Fibroblast of skin of left quadriceps (primary cell): ENCODE measurements at places on chromosomes 11 and 22.

GRCh38 chr22:45318168-45318557 is 8.4 kb downstream of the FAM118A start:
- DNase-seq, result peak; percentile 88

DNA sequence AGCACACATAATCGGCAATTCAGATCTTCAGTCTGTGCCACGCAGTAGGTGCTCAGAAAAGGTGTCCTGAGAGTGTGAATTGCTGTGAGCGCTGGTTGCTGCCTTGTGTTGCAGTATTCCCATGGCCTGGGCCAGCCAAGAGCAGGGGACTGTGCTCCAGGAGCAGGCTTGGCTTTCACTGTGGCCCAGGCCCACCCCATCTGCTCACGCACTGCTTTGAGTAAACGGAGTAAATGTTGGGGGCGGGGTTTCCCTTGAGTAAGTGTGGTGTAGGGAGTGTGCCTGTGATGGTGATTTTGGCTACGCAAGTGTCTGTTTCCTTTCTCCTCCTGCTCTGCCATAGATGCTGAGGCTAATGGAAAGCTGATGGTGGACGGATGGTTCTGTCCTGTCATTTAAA is 2.3 kb downstream of the CTTN start:
- no peak for DNase-seq

DNA sequence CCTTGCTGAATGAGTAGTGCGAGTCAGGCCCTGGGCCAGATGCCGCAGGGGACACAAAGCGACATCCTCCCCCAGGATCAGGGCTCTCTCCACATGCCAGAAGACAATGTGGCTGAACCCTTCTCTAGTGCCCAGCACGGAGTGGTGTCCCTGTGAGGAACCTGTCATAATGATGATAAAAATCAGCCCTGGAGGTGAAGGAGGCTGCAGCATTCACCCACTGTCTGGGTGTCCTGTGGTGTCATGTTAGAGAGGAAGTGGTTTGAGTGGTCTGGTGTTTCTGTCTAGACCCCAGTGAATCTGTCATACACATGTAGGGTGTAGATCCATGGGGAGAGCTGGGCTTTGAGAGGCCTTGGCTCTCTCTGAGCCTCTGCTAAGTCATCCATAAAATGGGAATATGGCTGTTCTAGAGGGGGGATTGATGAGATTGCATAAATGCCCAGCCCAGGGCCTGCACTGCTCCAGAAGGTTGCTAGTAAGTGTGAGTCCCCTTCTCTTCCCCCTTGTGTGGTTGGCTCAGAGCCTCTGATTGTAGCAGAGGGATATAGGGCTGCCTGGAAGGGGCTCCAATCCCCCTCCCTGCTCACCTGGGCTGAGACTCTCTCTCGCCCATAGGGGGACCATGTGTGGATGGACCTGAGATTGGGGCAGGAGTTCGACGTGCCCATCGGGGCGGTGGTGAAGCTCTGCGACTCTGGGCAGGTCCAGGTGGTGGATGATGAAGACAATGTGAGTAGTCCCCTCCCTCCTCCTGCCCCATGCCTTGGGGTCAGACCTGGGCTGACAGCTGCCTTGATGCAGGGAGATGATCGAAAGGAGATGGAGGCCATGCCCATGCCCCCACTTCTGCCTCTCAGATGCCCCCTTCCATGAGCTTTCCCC is 14.3 kb downstream of the MYO7A start:
- no peak for DNase-seq

DNA sequence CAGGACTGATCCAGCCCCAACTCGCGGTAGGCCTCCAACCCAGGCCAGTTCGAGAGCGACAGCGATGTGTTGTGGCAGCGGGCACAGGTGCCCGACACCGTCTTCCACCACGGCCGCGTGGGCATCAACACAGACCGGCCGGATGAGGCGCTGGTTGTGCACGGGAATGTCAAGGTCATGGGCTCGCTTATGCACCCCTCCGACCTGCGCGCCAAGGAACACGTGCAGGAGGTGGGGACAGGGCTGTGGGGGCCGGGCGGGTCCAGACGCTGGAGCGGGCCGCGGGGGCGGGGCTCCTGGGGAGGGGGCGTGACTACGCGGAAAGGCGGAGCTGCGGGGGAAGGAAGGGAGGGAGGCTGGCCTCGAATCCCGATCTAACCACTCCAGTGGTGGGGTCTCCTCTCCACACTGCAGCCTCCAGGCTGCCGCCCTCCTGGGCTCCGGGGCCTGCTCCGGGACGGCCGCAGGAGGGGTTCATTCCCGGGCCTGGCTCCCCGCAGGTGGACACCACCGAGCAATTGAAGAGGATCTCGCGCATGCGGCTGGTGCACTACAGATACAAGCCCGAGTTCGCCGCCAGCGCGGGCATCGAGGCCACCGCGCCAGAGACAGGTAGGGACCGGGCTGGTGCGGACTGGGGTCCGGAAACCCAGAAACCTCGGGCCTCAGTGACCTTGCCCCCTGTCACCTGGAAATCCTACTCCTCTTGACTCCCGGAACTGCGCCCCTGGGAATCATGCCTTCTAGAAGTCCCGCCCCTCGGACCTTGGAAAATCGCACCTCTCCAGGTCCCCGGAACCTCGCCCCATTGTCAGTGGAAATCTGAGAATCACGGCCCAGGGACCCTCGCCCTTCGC is 14.9 kb downstream of the TMEM258 start:
- no peak for DNase-seq

DNA sequence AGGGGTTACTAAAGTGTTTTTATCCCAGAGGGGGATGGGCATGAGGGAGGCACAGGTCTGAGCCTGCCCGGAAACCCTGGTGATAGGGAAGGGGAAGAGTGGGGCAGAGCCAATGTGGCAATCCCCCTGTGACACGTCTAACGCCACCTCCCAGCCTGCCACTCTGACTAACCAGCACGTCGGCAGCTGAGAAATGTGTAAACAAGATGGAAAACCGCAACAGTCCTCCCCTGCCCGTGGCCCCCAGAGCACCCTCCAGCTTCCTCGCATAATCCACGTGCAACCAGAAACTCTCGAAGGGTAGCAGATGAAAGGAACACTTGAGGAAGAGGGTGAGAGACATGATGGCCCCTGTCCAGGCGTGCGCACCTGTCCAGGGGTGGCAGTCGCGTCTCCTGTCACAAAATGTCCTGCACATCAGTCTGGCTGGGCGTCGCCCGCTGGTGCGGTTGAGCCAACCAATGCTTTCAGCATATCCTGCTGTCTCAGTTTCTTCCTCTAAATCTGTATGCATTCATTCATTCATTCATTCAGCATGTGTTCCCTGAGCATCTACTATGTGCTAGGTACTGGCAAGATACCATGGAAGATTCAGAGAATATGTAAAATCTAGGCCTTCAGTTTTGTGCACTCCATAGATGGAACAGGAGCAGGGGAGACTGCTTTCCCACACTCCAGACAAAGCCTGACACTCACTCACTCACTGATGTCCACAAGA is 4.5 kb downstream of the TMPRSS4 start:
- no peak for DNase-seq

DNA sequence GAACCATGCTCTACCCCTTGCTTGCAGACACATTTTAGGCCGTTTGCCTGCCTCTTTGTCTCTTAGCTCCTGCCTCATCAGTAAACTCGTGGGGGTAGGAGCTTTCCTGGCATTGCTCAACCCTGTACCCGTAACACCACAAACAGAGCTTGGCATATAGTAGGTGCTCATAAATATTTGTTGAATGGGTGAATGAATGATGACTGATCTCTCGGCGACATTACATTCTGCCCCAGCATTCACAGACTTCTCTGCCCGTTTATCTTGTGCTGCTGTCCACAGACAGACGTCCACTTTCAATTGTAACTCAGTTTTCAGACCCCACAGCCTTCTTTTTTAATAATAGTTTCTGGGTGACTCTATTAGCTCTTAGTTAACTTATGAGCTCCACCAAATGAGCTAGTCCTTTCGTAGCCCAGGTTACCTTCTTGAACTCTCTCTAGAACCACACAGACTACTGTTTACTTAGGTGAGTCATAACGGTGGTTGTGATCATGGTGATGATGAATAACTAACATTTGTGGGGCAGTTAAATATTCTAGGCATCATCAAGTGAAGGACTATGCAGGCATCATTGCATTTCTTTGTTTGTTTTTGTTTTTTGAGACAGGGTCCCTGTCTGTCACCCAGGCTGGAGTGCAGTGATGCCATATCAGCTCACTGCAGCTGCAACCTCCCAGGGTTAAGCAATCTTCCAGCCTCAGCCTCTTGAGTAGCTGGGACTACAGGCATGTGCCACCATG is 188.4 kb downstream of the ADAMTS15 start:
- no peak for DNase-seq

- DNase-seq, result no peak
Measured at GRCh38 chr22:32562401-32562800, 87.8 kb downstream of the FBXO7 start.

DNA sequence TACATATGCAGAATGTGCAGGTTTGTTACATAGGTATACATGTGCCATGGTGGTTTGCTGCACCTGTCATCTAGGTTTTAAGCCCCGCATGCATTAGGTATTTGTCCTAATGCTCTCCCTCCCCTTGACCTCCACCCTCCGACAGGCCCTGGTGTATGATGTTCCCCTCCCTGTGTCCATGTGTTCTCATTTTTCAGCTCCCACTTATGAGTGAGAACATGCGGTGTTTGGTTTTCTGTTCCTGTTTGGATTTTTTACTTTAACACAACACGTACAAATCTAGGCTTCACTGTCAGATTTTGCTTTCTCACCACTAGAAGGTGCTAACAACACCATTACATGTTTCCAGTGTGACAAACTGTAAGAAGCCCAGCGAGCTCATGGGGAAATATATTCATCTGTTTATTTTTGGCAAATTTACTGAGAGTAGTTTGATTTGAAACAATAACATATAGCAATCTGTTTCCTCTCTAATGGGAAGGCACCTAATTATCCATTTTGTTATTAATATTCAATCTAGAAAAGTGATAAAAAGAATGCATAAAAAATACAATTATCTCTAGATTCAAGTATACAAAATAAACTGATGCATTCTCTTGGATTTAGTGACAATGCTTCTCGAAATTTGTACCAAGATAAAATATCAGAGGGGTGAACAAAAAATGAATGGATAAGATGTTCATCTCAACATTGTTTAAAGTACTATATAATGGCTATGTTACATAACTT is 23.2 kb upstream of the BIRC3 start:
- no peak for DNase-seq

GRCh38 chr22:30922151-30922611 is 46.4 kb downstream of the MORC2 start:
- peak; percentile 25 for DNase-seq

DNA sequence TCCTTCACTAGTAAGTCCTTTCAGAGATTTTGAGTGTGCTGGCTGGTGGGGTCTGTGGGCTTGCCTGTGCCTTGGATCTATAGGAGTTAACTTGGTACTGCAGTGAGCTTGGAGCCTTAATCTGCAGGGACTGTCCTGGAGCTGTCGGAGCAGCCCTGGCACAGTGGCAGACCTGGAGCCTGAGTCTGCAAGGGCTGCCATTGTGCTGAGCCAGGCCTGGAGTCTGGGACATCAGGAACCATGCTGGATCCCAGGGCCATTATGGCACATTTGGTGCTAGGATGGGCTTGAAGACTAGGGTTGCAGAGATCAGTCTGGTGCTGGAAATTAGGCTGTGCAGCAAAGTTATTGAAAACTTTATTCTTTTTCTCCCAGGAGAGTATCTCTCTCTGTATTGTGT is 665.4 kb downstream of the METTL15 start:
- DNase-seq, result no peak

DNA sequence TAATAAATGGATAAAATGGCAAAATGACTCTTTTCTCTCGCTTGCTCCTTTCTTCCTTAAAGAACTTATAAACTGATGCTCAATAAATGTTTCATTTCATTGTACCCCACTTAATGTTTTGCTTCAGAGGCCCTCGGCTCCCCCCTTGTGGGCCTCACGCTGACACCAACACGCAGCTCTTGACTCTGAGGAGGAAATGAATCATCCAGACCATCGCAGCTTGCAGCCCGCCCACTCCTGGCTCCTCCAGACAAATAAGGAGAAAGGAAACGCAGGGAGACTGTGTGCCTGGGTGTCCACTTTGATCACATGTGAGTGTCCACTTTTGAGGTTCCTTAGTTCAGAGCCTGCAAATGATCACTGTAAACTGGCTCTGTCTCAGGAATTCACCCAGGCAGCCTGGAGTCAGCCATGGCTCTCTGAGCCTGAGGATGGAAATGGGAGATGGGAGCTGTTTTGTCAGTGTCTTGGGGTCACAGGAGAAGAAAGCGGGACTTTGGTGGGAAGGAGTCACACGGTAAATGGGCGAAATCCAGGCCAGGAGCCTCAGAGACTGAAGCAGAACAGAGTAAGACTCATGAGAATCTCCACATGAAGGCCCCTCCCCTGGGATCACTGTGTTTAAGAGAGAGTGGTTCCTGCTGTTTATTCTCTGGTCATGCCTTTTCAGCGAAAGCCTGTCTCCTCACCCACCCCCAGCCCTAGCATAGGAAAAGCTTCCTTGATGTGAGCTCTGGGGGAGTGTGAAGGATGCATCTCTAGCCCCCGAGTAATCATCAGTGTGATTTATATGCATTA is 96.5 kb downstream of the CWC15 start:
- DNase-seq, result peak; percentile 90

- no peak for DNase-seq
Measured at GRCh38 chr11:115213007-115213406, 291.2 kb downstream of the CADM1 start.
